ENCODE measurements at places on chromosomes 16 and 17.

GRCh38 chr16:28538733-28539596, at the start of gene NUPR1:
Gene NUPR1 (minus strand): TSS chr16:28538974. CDS start chr16:28538907, 67 bp downstream.
- no peak for DNase-seq

DNA sequence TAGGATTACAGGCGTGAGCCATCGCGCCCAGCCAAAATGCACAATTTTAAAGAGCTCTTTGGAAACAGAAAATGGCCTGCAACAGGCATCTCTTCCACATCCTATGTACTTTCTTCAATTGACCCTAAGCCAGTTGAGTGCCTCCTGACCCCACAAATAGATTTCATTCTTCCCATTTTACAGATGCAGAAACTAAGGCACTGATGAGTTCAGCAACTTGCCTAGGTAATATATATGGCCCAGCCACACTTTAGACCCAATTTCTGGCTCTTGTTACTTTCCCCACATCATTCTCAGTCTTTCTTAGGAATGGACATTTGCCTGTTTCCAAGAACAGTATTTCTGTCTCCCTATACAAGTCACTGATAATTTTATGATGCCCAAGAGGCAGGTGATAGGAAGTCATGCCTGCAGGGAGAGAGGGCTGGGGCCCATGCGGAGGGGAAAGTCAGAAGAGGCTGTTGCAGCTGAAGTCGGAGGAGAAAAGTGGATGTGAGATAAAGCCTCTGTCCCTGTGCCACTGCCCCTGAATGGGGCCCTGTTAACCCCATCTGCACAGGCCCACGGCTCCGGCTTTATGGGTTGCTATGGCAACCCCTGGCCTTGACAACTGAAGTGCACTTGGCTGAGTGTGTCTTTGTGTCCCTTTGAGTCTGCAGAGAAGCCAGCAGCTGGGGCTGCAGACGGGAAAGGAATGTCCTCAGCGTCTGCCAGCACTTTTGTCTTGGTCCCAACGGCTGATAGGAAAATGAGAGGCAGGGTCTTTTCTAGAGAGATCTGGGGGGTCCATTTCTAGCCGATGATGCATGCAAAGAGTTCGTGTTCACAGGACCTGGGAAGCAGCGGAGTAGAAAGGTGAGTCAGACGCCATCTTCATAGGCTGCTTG, 45.9 kb downstream of the ABAT start:
- no peak for DNase-seq

DNA sequence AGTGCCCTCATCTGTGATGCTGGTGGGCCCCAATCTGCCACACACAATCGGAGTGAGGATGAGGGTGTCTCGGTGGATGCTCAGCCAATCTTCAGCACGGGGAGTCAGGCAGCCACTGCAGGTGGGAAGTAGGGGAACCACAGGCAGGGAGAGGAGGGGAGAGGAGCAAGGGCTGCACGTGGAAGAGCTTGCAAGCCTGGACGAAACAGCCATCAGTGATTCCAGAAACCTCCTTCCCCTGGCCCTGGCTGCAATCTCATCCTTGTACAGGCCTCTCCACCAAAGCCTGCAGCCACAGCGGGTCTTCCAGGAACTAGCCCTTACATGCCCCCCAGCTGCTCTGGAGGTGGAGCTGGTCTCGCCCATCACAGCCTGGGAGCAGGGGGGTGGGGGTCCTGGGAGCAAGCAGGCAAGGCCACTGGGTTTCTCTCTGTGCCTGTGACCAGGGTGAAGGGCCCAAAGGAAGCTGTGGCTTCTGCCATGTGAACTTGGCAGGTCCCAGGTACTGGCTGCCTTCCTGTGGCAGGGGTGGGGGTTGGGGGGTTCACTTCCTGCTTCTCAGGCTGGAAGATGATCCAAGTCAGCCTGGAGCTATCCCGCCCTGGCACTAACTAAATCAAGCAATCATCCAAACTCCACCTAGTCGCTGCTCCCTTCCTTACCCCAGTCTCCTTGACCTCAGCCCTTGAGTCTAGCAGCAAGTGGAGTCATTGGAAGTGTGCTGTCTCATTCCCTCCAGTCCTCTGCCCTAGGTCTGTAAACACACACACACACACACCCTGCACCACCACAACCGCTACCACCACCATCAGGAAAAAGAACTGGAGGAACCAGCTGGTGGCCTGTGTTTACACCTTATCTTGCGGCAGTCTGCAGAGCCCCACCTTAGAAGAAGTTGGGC, 29.4 kb upstream of the MLKL start:
- DNase-seq: no peak

- no peak for DNase-seq
Measured at GRCh38 chr16:75746359-75746758, 20.1 kb upstream of the CPHXL start.

Data from NCI-H1694 treated with DMSO at 0.1 percent for 48 hours (cell line).